ENCODE measurements at places on chromosomes 5 and 9.

- peak; percentile 69 for DNase-seq
Measured at GRCh38 chr9:127848756-127849504, 5.5 kb downstream of the ENG start.

DNA sequence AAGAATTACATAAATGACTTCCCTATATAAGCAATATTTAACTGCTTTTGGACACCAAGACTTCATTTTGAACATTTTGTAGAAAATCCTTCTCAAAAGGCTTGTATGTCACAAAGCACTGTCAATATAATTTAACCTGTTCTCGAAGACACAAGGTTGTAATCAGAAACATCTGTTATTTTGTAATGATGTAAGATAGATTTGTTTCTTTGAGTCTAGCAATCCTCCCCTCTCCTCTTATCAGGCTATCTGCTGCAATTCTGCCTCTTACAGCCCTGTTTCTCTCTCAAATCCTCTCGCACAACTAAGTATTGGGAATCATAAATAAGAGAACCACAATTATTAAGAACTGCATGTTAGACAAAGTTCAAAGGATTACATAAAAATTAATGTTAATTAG lies 18.6 kb upstream of the TARS1 start:
- DNase-seq: no peak

- no peak for DNase-seq
Measured at GRCh38 chr5:35131723-35132122, 84.0 kb upstream of the AGXT2 start.

- no peak for DNase-seq
Measured at GRCh38 chr5:75020016-75020656, 32.2 kb downstream of the GCNT4 start.

DNA sequence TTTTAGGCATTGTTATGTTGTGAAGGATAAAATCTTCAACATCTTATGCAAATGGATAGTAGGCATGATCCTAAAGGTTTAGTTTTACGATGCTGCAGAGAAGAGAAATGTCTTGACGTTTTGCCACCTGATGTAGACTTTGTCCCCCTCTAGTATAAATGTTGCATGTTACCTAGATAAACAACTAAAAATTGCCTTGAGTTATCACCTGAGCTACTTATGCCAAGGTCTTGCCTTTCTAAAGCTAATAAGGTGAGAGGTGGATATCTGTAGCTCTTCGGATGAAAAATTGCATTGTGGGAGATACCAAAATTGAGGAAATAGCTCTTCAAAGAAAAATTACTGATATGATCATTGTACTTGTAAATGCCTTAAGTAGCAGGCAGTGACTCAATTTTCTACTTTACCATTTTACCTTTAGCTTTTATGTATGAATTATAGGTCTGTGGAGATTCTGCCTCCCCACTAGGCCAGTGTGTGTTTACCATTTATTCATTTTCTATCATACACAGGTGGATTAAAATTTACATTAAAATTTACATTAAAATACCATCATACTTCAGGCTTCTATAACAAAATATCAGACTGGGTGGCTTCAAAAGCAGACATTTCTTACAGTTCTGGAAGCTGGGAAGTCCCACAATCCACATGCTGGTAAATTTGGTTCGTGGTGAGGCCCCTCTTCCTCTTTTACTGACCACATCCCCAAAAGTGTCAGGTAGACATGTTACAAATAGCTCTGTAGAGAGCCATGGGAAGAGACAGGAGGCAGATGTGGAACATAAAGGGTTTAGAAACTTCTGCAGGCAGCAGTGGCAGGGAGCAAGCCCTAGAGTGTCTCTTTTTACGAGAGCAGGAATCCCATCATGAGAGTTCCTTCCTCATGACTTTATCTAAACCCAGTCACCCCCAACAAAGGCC lies 100.7 kb upstream of the ERBIN start:
- DNase-seq: peak; percentile 98

All from common myeloid progenitor, CD34-positive (primary cell).